NCI-H510A (cell line): ENCODE measurements at places on chromosomes 13 and 19.

DNA sequence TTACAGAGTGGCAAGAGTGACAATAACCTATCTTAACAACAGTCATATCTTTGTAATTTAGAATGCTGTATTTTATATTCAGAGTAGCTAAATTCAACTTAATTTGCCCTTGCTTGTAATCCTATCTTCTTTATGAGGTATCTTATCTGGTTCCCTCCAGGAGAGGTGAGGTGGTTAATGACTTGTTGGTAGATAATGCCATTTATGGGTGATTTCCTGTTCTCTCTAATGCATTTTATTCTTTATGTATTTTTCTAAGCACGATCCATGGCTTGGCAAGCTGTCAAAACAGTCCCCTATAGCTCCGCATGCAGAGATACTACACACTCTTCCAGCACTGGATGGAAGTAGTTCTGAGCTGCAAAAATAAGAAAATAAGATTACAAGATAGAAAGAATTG, 267.9 kb downstream of the LMO7 start:
- no peak for DNase-seq

- peak; percentile 55 for DNase-seq
These were observed 1.2 kb downstream of the KLF2 start for GRCh38 chr19:16325641-16326400.

GRCh38 chr13:39618561-39618960, 15.6 kb upstream of the LHFPL6 start:
- no peak for DNase-seq

- DNase-seq: no peak
These were observed 611.4 kb downstream of the PCDH9 start for GRCh38 chr13:66618702-66619101.

DNA sequence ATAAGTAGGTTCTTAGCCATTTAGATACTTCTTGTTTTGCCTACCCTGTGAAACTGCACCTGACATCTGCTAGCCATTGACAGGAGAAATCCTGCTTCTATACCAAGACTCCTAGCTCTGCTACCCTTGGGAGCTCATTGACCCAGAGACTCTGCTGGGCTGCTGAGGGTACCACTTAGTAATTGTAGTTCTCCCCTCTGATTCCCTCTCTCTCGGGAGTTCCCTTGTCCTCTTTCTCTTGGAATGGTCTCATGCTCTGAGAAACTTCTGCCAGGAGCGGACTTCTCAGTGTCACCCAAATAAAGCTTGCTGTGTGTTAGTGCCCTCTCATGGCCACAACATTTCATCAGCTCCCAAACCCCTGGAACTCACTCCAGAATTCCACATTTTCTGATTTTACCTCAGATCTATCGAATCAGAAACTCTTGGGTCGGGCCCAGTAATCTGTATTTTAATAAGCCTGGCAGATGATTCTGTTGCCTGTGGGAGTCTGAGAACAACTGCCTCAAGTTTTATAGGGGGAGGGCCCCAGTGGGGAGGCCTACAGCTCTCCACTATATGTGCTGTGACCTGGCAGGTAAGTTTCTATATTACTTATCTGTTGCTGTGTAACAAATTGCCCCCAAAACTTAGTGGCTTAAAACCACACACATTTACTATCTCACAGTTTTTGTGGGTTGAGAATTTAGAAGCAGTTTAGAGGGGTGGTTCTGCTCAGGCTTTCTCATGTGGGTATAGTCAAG, 221.1 kb downstream of the TDRD3 start:
- no peak for DNase-seq

DNA sequence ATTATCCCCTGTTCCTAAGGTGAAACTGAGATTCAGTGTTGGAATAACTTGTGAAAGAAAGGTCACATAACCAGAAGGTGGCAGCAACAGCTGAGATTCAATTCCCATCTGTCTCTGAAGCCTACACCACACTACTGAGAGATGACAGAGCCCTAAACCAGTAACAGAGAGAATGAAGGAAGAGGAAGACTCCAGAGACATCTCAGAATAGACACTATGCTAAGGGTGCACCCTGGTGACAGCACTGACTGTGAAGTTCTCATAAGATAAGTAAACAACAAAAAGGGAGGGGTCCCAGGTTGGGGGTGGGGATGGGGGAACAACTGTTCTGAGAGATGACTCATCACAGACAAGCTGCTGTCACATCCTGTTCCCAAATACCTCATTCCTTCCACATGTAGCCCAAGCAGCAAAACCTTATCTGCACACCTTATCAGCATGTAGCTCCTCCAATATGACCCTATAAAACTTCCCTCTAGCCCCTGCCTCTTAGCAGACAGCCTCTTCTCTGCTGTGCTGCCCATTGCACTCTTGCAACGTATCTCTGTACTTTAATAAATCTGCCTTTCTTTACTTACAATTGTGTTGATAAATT, 46.5 kb downstream of the UTP14C start:
- DNase-seq: no peak

GRCh38 chr13:36804588-36804987, 14.4 kb upstream of the RFXAP start:
- DNase-seq: no peak

GRCh38 chr13:102779436-102780159, 6.0 kb upstream of the TEX30 start:
- no peak for DNase-seq

DNA sequence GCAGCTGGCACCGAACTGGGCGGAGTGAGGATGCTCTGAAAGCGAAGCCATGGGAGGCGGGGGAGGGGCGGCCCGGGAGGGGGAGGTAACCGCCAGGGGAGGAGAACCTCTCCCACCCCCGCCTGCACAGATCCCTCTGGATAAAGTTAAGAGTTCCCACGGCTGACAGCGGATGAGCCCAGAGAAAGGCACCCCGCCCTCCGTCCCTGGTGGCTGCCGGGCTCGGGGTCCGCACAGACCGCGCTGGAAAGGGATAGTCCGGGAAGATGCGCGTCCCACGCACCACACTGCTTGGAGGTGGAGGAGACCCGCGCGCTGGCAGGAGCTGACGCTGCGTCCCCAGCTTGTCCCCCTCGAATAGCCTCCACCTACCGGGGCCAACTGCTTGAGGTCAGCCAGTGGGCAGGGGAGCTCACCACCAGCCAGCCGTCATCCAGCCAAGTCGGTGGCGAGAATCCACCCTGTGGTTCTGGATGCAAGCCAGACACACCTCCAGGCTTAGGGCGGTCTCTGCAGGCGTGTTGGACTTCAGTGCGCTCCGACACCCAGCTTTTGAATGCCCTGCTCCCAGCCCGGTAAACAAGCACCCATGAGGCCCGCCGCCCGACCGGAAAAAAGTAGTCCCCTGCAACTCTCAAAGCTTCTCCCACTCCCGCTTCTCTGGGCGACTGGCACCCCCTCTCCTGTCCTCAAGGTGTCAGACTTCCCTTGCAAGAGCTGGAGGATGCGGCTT, at the start of gene TRPC4:
TSS of gene TRPC4 (minus strand) at position 17 of the 733 bp plus-strand sequence. CDS start 86,439 bp downstream, outside the sequence.
- DNase-seq: no peak

- DNase-seq: no peak
These were observed 354.1 kb downstream of the RFC3 start for GRCh38 chr13:34172048-34172447.

- peak; percentile 20 for DNase-seq
These were observed 30.1 kb downstream of the WDFY2 start for GRCh38 chr13:51614350-51614786.

DNA sequence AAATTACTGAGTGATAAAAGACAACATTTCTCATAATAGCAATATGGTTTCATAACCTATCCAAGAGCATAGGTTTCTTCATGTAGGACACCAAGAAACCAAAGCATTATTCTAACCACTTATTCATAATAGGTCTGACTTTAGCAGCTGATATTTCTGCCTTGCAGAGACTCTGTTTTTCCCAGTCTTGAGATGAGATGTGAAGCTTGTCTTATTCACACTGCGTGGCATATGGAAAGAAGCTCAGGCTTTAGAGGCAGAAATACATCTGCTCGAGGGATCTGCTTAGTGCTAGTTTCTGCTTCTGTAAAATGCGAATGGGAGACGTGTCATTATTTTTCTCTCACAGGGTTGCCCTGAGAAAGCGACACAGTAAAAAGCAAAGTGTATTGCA, 232.0 kb upstream of the SPRY2 start:
- DNase-seq: no peak

GRCh38 chr13:73220966-73221720, 162.3 kb downstream of the KLF5 start:
- DNase-seq: no peak
